ENCODE measurements at places on chromosomes 6 and 20. TPM values are rescaled to one million over a fixed set of nuclear protein-coding genes. Genes with fewer than 3 reads are reported as not detected.

GRCh38 chr6:161171207-161171606, 102.7 kb downstream of the AGPAT4 start:
- DNase-seq = no peak

- DNase-seq = no peak
Measured at GRCh38 chr20:14232650-14233049, 104.8 kb downstream of the FLRT3 start.

The PTCRA gene
- total RNA-seq = not detected

DNA sequence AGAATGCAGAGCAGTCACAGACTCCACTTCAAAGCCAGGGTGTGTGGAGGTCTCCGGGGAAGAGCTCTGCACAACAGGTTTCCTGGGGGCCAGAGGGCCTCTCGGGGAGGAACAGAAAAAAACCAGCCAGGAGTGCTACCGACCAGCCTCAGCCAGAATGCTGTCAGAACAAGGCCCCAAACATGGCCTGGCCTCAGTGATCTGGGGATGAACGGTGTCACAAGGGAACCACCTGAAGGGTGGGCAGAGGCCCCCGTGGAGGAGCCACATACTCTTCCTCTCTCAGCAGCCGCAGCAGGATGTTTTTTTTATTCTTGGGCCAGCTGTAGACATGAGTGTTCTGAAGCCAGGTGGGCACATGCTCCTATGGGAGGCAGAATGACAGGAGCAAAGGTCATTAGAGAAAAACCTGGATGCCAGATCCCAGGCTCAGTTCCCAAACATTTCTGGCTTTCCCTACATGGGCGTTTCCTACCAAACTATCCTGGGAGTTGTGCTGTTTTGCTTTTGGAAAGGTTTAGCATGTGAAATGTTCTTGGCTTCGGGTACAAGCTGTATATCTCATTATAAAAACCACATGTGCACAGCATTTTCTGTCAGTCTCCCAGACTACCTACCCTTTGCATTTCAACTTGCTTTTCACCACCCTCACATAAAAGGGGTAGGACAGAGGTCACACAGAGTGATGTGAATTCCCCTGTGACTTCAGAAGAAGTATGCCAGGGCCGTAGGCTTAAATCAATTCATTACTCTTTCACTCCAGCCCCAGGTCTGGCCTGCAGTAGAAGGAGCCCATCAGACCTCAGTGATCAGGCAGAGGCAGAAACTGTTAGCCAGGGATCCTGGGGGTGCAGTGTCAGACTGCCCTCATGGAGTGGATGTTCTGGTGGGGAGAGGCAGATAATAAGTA, 46.2 kb downstream of the TRAF3IP2 start:
- DNase-seq = no peak

The ATAT1 gene
- 8.9 TPM for total RNA-seq

GRCh38 chr20:56417911-56418310, 5.9 kb downstream of the CASS4 start:
- no peak for DNase-seq

The SLA2 gene
- total RNA-seq = not detected

The GPSM3 gene
- 15.5 TPM for total RNA-seq

GRCh38 chr20:32159766-32160221, 47.7 kb downstream of the PLAGL2 start:
- DNase-seq = no peak

GRCh38 chr20:64265201-64265600, 9.7 kb downstream of the PCMTD2 start:
- DNase-seq = no peak

DNA sequence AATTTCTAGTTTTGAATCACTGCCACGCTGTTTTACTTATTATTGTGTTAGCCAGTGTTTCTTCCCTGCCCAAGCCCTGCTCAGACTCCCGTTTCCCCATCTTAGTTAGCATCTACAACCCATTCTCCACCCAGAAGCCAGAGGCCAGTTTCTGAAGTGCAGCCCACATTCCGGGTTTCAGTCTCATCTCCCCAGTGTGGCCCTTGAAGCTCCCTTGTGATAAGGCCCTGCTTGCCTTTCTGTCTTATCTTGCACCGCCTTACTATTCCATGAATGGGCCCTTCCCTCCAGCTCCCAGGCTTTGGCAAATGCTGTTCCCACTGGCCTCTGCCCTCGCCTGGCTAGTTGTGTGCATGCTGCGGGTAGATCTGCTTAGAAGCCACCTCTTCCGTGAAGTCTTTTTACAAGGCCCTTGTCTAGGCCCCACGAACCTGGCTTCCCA, 41.1 kb downstream of the TOX2 start:
- DNase-seq = no peak

DNA sequence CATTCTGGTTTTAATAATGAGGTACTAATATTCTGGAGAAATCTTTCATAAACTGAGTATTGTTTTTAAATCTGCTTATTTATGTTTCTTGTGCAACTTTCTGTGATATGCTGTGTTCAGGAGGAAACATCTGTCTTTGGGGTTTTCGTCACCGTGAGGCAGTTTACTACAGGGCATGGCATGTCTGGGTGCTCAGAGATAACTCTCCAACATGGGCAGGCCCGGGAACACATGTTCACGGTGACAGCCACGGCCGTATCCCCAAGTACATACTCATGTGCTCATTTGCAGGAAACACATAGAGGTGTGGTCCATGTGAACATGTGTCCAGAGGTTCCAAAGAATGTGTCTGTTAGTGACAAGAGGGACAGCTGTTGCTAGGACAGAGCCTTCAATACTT, 62.1 kb upstream of the CNKSR3 start:
- DNase-seq = no peak

- DNase-seq = no peak
Measured at GRCh38 chr6:12661432-12662089, 55.0 kb upstream of the PHACTR1 start.

DNA sequence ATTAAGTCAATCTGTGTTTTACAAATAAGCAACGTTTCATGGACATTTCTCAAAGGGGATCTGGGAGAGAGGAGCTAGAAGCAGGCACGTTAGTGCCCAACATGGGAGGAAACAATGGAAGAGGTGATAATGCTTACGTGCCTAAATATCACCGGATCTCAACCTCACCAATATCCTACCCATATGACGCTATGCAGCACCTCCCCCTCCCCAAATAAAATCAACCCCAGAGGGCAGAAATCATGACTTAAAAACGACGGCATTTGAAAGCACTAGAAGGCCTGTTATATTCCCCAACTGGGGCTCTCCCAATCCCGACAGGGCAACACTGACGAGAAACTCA, 425 bp downstream of the HBS1L start:
- DNase-seq = no peak

The CCN6 gene
- total RNA-seq = not detected

The SIM1 gene
- not detected for total RNA-seq

The HUS1B gene
- total RNA-seq = 0.99 TPM

The HLA-F gene
- 11.2 TPM for total RNA-seq

The CDSN gene
- total RNA-seq = not detected

- DNase-seq = no peak
Measured at GRCh38 chr6:41037107-41037900, 1.7 kb downstream of the UNC5CL start.

- no peak for DNase-seq
Measured at GRCh38 chr20:50449738-50450492, 60.3 kb upstream of the PTPN1 start.

DNA sequence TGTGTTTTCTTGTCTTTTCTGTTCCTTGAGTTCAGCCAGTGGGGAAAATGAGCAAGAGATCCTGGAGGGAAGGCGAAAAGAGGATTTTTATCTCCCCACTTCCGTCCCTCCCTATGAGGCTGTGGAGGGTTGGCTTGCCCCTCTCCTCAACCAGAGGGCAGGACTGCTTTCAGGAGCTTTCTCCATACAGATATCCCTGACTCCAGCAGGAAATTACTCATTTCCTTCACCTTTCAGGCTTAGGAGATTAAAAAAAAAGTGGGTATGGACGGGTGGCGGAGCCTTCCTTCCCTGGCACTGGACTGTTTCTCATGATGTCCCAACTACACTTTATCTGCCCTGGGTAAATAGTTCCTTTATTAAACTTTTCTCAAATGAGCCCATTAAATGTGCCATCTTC, 241.2 kb downstream of the FRK start:
- DNase-seq = no peak

DNA sequence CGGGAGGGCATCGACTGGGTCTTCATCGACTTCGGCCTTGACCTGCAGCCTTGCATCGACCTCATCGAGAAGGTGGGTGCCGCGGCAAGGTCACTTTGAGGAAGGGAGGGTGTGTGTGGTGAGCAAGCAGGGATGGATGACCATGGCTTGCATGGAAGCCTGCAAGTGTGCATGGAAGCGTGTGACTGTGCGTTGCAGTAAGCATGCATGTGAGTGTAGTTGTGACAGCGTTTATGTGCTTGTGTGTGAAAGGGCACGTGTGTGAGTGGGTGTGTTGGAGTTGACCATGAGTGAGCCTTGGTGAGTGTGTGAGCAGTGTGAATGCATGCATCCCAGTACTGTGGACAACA, 32.5 kb downstream of the MYH7B start:
- no peak for DNase-seq

The AVP gene
- total RNA-seq = not detected

- no peak for DNase-seq
Measured at GRCh38 chr6:142676027-142676443, 268.9 kb downstream of the HIVEP2 start.

GRCh38 chr6:159693894-159694545, 979 bp upstream of the SOD2 start:
- peak; percentile 85 for DNase-seq

GRCh38 chr6:125066964-125067363, 86.6 kb upstream of the TPD52L1 start:
- DNase-seq = no peak

- DNase-seq = no peak
Measured at GRCh38 chr6:50451826-50452400, 261.4 kb upstream of the TFAP2D start.

- no peak for DNase-seq
Measured at GRCh38 chr6:144344646-144345045, 59.5 kb downstream of the UTRN start.

DNA sequence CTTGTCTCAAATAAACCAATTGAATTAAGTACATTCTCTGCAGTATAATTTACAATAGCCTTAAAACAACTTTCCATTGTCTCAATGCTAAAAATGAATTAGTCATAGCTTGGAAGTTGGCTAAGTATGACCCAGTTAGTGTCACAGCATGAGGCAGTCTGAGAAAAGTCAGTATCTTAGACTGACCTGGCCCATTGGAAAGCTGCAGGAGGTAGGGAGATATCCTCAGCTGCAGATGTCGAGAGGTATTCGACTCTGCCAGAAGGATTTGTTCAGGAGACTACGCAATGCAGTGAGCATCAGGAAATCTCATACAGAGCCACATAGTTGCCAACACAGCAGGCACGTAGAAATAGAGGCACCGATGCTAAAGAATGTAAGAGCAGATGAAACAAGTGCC, 350.9 kb upstream of the NRSN1 start:
- no peak for DNase-seq
